ENCODE measurements at places on chromosomes 5 and 9.

GRCh38 chr9:33731625-33732024 is 63.7 kb upstream of the PRSS3 start:
- DNase-seq, result no peak

GRCh38 chr9:120886490-120886967 is 9.5 kb upstream of the PHF19 start:
- no peak for DNase-seq

DNA sequence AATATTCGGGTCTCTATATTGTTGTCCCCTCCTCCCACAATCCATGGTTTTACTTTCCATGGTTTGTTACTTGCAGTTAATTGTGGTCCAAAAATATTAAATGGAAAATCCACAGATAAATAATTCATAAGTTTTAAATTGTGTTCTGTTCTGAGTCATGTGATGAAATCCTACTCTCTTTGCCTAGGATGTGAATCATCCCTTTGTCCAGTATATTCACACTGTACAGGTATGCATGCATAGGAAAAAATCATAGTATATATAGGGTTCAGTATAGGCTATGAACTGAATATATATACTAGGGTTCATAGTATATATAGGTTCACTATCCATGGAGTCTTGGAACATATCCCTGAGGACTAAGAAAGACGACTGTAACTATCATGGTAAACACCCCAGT is 19.6 kb downstream of the INSYN2B start:
- DNase-seq, result no peak

DNA sequence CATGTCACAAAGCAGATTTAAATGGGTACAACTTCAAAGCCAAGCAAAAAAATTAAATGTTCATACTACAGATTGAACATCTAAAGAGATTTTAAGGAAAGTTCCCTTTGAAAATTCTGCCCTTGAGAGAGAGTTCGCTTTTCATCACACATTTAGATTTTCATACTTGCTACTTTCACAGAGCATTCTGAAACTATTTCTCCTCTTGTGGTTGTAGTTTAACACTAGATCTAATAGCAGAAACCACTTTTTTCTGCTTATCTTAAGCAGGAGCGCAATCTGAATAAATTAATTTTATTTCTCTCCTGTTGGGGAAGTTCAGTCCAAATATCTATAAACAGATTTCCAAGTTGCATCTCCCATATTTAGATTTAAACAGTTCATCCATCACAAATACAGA is 173.3 kb upstream of the RASA1 start:
- DNase-seq, result no peak

DNA sequence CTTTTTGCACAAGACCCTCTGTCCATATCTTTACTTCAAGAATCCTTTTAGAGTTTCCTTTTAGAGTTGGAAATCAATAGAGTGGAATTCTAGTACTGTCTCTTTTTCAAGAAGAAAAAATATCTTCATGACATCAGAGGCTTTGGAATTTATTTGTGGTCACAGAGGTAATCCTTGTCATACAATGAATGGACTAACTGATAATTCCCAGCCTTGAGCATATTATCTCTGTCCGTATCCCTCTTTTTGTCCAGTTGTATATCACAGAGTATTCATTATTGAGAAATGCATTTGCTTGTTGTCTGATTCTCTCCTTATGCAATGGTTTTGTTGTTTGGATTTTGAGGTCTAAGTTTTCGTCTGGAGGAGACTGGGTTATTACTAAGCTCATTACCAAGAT is 82.0 kb upstream of the HAPLN1 start:
- no peak for DNase-seq

GRCh38 chr9:110777196-110777875 is 108.7 kb downstream of the MUSK start:
- DNase-seq, result no peak

GRCh38 chr5:41408676-41409443 is 101.5 kb downstream of the PLCXD3 start:
- no peak for DNase-seq

DNA sequence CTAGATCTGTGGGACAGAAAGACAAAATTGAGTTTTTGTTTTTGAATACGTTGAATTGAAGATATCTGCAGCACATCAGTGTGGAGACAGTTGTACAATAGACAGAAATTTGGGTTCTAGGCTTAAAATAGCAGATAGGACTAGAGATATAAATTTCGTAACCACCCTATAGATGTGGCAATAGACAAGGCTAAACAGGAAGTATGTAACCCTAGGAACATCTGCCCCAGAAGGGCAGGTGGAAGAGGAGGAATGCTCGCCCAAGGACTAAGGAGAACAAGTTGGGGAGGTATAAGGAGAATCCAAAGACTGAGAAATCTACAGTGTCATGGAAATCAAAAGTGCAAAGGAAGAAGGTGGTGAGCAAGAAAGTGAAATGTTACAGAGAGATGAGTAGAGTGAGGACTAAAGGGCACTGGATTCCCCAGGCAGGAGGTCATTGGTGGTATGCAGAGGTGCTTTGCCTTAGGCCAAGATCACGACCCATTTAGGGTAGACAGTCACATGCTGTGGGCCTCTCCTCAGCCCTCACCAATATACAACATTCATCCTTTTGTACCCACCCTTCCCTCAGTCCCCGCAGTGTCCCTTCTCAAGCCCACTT is 109.1 kb upstream of the ELL2 start:
- DNase-seq, result no peak

GRCh38 chr9:125973547-125973946 is 226.4 kb downstream of the PBX3 start:
- no peak for DNase-seq

DNA sequence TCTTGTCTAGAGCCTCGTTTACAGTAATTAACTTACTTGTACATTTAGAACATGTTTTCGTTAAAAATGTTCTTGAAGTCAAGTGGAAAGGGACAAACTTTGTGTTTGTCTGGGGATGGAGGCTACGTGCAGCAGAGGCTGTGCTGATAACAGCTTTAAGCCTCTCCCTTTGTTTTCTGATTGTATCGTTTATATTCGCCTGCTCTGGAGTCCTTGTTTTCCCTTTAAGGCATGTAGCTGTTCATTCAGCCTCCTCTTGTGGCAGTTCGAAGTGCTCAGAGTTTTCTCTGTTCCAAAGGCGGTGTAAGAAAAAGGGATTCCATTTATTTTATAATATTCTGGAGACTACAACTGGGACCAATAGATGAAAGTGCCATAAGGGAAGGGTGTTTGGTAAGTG is 1.9 kb downstream of the SLC36A1 start:
- no peak for DNase-seq

DNA sequence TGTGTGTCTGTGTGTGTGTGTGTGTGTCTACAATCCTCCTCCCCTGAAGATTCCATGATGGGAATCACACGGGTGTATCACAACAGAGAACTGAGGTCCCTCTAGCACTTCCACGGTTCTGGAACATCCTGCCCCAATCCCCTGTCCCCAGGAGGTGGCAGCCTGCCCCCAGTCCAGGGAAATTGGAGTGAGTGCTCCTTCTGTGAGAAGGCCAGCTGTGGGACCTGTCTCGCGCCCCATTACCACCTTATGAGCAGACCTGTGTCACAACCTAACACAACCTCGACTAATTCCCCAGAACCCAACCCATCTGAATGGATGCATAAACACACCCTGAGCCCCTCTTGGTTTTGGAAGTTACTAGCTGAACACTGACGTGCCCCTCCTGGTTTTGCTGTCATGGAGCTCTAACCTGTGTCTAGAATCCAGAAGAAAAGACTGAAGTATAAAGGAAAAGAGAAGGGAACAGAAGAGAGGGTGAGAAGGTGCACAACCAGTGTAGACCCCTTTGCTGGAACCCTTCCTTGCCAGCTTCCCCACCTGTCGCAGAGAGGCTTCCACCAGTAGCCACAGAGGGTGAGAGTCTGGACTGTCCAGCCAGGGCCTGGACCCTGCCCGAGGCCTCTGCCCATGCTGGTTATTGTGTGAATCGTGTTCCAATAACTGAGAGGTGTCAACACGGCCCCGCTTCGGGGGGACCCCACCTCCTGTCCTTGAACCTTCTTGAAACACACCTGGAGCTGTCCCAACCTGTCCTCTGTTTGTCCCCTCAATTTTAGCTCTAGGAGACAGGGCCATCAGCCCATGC is 3.4 kb downstream of the BTNL9 start:
- no peak for DNase-seq

GRCh38 chr9:17881371-17881770 is 302.5 kb downstream of the SH3GL2 start:
- no peak for DNase-seq

DNA sequence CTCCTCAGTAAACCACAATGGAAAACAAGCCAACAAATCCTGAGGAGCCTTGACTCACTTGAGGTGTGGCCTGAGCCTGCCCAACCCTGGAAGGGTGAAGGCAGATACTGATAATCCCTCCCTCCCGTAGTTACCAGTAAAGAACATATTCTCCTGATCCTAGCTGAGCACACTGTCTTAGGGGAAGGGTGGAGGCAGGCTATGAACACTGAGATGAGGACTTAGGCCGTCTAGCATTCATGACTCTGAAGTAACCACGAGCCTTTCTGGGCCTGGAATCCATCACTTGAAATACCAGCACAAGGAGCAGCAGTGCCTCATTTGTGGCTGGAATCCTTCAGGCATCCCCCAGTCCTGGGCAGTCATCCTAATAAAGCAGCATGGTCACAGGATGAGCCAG is 124.5 kb upstream of the PRLR start:
- no peak for DNase-seq

DNA sequence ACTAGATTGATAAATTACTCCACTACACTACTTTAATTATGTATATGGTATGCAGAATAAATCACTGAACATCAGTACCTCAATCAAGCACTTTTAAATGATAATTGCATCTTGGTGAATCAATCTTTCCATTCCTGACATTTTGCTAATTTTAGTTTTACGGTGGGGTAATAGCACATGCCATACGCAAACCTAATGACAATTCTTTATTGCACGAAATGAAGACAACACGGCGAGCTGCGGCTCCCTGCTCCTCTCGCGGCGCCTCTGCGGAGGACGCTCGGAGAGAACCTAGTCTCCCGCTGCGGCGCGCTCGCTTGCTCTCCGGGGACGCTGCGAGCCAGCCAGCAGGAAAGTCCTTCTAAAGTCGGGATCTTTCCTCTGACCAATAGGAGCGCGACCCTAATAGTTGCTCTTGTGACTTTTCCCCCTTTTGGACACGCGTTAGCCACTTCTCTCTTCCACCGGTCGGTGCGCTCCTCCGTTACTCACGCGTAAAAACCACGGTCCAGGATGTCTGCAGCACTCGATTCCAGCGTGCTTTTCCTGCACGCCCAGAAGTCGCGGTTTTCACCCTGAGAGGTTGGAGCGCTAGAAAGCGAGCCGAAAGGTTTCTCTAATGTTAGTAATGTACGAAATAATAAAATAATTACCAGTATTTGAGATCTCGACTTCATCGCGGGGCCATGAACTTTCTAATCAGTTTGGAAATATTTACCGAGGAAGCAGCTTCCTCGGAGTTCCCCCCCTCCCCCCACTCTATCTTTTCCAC is 1.0 kb upstream of the MEF2C start:
- no peak for DNase-seq

GRCh38 chr5:34533582-34534522 is 122.3 kb upstream of the RAI14 start:
- DNase-seq, result no peak

DNA sequence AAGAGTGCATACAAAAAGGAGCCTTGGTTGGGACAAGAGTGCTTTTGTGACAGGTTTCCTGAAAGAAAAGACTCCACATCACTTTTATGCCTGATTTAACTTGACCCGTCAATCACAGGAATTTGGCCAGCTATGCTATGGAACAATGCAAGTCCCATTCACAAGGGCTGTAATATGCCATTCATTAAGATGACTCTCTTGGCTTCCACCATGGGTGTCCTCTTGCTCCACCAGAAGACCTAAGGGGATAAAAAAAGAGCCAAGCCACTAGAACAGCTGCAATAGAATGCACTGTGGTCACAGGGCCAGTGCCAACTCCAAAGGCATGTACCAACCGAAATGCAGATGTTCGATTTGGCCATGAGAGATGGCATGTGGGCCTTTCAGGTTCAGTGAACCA is 480.1 kb upstream of the MPDZ start:
- DNase-seq, result no peak

- no peak for DNase-seq
Measured at GRCh38 chr9:131698618-131698985, 41.3 kb downstream of the RAPGEF1 start.
